ENCODE measurements at places on chromosomes 2 and 18.

DNA sequence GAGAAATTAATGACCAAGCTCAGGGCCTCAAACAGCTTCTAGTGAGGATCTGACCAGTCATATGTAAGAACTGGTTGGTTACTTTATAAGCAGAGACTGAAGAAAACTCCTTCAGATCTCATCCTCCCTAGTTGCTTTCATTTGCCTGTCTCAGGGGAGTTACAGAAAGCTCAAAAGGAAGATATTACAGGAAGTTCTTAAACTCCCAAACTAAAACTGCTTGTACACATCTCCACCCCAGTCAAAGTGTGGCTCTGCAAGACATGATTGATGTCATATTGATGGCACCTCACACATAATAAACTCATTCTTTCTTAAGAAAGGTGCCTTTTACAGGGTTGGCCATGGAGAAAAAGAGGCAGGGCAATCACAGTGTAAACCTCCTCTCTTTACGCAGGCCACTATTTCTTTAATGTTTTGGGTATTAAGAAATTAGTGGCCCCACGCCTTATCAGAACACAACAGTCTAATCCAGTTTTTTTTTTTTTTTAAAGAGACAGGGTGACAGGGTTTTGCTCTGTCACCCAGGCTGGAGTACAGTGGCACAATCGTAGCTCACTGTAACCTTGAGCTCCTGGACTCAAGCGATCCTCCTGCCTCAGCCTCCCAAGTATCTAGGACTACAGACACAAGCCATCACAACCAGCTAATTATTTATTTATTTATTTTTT is 62.6 kb upstream of the STK17B start:
- DNase-seq, result no peak

- no peak for DNase-seq
These were observed 859.9 kb upstream of the FSHR start for GRCh38 chr2:50014168-50014567.

- no peak for DNase-seq
These were observed 36.5 kb upstream of the HNRNPA3 start for GRCh38 chr2:177175917-177176668.

GRCh38 chr18:59718108-59718463 is 20.9 kb upstream of the CCBE1 start:
- DNase-seq, result no peak

GRCh38 chr2:150140777-150141176 is 346.7 kb downstream of the RND3 start:
- no peak for DNase-seq

- DNase-seq, result no peak
These were observed 2.9 kb downstream of the IWS1 start for GRCh38 chr2:127523269-127523939.

DNA sequence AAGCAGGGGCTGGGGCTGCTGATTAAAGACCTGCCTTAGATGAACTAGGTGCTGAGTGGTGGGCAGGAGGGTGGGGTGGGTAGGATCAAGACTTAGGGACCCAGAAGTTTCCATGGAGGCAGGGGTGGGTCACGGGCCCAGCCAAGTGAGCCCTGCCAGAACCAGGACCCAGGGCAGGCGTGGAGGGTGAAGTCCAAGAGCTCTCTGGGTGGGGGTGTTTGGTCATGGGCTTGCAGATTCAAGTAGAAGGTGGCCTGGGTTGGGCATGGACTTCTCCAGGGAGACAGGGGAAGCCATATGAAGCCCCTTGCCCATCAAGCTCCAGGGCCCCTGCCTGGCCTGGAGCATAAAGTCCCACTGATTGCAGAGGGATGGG is 168.8 kb downstream of the SMAD7 start:
- no peak for DNase-seq

GRCh38 chr2:217114117-217114516 is 254.3 kb upstream of the TNP1 start:
- DNase-seq, result no peak

GRCh38 chr2:49028101-49028500 is 126.2 kb downstream of the FSHR start:
- DNase-seq, result no peak

DNA sequence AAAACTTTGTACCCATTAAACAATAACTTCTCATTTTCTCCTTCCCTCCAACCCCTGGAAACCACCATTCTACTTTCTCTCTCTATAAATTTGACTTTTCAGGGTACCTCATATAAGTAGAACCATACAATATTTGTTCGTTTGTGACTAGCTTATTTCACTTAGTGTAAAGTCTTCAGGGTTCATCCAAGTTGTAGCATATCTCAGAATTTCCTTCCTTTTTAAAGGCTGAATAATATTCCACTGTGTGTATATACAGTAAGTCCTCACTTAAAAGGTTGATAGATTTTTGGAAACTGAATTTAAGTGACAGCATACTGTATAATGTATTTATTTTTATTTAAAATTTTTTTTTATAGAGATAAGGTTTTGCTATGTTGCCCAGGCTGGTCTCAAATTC is 13.9 kb downstream of the CASP10 start:
- DNase-seq, result no peak

- no peak for DNase-seq
These were observed 435.0 kb upstream of the TNP1 start for GRCh38 chr2:217294818-217295217.

- no peak for DNase-seq
These were observed 116.4 kb upstream of the CAPN13 start for GRCh38 chr2:30923623-30924022.

GRCh38 chr2:120933693-120934573 is 198.3 kb downstream of the GLI2 start:
- DNase-seq, result no peak

- no peak for DNase-seq
These were observed 431.6 kb downstream of the MEIS1 start for GRCh38 chr2:66866331-66867062.

DNA sequence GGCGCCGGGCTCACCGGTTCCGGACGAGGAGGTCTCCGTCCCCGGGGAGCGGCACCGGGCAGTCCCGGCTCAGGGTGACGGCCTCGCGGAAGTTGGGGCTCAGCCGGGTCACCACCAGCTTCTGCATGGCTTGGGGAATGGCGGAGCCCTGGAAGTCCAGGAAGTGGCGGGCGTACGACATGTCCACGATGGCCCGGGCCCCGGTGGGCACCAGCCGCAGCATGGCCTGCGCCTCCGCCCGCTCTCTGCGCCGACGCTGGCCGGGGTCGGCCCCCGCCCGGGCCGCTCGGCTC is 157 bp downstream of the PTGR3 start:
- DNase-seq, result no peak

DNA sequence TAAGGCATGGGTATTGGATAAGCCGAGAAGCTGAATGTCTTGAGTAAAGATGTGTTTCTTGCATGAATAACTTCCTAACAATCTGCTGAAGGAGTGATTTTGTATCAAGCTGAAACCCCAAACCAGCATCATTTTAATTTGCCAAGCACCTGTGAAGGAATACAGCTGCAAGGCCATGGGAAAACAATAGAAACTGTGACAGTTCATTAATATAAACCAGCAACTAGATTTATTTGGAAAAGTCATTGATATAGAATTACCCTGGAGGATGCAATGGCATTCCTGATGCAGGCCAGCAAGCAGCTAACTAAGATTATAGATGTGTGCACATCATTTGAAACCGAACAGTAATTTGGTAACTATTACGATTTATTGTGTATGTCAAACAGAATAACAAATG is 155.7 kb upstream of the TCF4 start:
- DNase-seq, result no peak

- no peak for DNase-seq
These were observed at the start of gene CCDC195 for GRCh38 chr2:224716201-224716600. Gene CCDC195, minus strand, starts transcription at chr2:224716365. Its CDS starts 0 bp downstream, at chr2:224716365.

DNA sequence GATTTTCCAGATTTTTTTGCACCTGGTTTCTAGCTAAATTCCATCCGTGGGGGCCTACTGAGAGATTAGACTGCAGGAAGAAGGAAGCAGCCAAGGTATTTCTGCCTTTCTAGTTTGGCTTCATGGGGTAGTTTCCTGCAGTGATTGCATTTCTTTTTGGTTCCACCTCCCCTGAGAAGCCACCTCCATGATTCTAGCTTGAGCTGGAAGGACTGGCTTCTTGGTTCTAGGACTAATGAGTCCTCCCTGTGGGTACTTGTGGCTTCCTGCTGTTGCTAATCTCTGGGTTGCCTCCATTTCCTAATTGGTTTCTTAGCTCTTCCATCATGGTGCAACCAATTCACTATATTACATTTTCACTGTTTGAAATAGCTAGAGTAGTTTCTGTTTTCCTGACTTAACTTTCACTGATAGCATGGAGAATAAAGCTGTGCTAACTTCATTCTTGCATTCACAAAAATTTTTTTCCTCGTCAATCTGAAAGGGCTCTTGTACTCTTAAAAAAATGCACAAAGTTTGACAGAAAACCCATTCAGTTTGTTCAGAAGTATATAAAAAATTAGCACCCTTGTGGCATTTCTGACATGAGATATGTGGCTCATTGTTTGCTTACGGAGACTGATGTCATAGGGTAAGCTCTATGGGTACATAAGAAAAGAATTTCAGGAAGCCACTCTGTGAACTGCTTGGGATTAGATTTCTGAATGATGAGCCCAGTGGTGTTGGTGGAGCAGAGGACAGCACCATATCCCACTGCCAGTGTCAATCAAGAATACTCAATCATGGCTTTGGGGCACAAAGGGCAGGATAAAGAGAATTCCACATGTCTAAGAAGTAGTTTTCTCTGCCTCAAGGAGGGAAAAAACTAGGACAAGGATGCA is 242.8 kb upstream of the RBMS1 start:
- no peak for DNase-seq

DNA sequence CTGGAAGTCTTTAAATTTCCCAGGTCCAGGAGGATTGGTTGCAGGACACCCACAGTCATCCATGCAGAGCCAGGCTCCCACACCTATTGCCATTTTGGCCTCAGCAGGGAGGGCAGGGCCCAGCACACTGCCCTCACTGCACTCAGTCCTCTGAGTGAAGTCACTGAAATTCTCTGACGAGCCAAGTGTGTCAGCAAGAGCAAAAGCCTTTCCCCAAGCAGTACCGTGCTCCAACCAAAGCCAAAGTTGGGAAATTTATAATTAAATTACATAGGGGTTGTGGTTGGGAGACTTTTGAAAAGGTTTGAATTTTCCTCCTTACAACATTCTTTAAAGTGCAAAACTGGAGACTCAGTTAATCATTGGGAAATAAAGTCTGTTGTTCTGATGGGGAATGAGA is 98.5 kb upstream of the CD226 start:
- no peak for DNase-seq
